ENCODE measurements at places on chromosomes 3 and 15.

DNA sequence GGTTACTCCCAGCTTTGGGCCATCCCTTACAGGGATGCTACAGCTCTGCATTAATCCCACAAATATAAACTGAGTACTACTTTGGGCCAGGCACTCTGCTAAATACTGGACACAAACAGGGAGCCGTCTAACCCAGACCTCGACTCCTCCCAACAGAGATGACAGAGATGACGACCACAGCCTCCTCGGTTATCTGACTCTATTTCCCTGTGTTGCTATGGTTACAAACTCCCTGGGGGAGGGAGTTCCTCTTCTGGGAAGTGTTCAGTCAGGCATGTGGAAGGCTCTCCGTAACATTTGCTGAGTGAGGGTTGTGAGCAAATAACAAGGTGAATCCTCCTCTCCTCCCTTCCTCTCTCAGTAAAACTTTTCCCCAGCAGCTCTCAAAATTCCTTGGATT is 6.7 kb upstream of the CMTM7 start:
- no peak for DNase-seq

GRCh38 chr3:25723802-25724201 is 59.1 kb upstream of the TOP2B start:
- DNase-seq = no peak

- no peak for DNase-seq
Observed at GRCh38 chr3:126551121-126551838, 7.5 kb downstream of the C3orf22 start.

DNA sequence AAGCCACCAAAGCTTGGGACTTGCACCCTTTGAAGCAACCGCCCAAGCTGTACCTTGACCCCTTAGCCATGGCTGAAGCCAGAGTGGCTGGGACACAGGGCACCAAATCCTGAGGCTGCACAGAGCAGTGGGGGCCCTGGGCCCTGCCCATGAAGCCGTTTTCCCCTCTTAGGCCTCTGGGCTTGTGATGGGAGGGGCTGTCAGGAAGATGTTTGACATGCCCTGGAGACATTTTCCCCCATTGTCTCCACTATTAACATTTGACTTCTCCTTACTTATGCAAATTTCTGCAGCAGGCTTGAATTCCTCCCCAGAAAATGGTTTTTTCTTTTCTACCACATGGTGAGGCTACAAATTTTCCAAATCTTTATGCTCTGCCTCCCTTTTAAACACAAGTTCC is 522.2 kb downstream of the EDEM1 start:
- DNase-seq = no peak

- no peak for DNase-seq
Observed at GRCh38 chr3:79521221-79521848, 246.5 kb downstream of the ROBO1 start.

GRCh38 chr3:78724859-78725258 is 1042.9 kb downstream of the ROBO1 start:
- DNase-seq = no peak

DNA sequence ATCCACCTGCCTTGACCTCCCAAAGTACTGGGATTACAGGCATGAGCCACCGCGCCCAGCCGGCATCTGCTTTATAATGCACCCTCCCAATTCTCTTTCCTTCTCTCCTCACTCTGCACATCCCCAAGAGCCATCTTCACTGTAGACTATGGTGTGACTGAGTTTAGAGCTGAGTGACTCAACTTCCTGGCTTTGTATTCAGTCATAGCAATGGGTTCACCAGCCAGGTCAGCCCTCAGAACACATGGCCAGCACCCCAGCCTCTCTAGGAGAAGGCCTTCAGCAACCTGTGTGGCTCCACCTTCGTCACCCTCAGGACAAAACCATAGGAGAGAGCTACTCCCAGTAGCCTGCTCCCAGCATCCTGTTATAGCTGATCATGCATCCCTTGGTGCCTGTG is 33.0 kb downstream of the ARID3B start:
- no peak for DNase-seq

GRCh38 chr3:37812499-37812896 is 49.2 kb upstream of the CTDSPL start:
- no peak for DNase-seq

DNA sequence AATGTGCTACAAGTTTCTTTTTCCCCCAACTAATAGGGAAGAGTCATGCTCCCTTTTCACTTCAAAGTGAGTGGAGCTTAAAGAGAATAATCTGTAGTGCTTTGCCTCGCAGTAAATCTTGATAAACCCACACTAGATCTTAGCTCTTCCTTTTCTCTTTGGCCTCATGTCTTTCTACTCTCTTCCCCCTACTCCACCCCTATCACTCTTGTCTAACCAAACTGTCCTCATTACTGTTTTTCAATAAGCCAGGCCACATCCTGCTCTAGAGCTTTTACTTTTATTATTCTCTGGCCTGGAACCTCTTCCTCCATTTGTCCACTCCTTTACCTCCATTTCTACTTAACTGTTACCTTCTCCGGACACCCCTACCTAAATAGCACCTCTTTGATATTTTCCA is 291.0 kb upstream of the SATB1 start:
- DNase-seq = no peak

DNA sequence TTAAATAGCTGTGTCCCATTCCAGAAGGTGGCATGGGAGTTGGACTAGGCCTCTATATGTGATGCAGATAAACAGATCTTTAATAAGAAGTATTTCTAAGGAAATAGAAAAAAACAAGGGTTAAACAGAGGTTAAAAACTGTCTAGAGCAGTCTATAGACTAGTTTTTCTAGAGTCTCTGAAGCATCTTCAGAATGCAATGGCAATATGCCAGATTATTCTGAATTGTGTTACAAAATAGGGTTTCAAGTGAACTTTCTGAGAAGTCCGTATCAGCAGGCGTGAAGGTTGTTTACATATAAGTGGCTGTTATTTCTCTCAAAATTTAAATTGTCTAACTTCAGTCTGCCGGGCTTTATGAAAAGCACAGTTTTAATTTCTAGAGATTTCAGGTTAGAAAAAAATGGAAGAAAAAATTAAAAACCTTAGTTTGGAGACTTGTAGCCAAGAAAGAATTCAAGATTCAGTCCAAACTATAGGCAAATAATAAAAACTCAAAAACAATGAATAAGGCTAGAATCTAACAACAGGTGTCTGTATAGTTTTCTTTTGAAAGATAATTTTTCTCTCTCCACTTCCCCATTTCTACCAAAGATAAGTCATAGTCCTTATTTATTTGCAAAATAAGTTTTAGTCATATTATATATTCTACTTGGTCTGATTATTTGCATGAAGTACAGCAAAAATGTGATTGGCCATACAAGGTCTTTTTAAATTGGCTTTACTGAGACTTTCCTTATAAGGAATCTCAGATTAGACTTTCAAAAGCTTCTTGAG is 55.2 kb downstream of the OSTN start:
- no peak for DNase-seq

DNA sequence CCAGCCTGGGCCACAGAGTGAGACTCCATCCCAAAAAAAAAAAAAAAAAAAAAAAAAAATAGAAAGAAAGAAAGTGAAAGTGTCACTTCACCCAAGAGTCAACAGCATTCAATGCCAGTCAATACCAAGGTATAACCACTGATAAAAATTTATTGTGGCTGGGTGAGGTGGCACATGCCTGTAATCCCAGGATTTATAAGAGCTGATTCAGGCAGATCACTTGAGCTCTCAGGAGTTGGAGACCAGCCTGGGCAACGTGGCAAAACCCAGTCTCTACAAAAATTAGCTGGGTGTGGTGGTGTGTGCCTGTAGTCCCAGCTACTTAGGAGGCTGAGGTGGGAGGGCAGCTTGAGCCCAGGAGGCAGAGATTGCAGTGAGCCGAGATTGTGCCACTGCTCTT is 46.5 kb upstream of the PIK3CB start:
- no peak for DNase-seq

DNA sequence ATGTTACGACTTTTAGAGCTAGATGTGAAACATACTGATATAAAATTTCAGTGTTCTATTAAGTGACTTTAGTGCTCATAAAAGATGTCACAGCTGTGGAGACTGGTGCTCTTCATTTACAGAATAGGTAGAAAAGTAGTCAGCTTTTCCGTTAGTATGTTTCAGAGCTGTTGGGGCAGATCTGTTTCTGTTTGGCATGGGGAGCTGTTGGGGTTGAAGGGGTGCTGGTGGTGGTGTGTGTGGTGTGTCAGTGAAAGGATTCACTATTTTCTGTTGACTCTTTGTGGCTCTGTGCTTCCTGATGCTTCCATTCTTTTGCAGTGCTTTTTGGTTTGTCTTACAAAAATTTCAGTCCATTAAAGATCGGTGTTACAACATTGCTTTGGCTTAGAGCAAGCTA is 3.2 kb downstream of the UBE2E2 start:
- no peak for DNase-seq

DNA sequence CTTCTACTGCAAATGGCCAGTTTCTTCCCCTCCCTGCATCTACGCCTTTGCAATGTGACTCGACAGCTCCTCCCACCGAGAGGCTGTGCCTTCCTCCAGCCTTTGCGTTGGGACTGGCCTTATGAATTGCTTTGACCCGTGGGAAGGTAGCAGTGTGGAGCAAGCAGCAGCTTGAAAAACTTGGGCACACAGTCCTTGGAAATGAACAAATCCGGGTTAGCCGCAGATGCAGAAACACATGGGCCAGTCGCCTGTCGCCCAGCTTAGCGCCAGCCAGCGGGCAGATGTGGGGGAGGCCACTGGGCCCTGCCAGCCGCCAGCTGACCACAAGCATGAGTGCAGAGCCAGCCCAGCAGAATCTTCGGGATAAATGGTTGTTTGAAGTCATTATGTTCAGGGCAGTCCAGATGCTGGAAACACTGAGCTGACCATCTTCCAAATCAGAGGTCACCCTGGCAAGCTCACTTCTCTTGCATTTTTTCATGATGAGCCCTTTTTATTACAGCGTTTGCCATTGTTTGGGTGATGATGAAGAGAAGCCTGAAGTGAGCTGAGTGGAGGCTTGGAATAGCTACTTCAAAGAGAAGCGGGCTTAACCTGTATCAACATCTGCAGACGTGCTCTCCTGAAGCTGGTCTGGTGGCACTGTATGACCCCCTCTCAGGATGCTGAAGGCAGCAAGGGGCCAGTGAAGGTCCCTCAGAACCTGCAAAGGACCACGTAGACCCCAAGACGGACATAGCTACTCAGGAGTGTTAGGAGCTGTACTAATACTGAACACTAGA is 9.8 kb downstream of the SELENOS start:
- no peak for DNase-seq

GRCh38 chr3:183212096-183212495 is 41.0 kb upstream of the B3GNT5 start:
- DNase-seq = no peak

DNA sequence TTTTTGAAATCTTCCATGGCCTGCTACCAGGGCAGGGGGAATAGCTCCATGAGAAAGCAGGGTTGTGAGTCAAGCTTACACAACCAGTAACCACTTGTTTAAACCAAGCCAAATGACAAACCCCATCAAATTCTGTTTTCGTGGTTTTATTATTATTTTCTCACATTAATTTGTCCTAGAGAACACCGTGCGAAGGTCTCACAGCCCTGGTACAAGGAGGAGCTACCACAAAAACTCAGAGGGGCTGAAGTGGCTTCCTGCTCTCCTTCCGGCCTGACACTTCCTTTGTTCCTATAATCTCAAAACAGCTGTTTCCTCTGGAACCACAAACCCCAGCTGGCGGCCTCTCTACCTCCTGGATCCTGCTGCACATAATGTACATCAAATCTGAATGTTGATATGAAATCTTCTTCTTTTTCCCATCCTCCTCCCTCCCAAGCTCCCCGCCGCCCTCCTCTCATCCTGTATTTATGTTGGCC is 375.9 kb downstream of the MCTP2 start:
- no peak for DNase-seq

GRCh38 chr3:99638167-99638948 is at the start of gene COL8A1:
COL8A1 (plus strand) TSS chr3:99638594; CDS start chr3:99790683, 152,089 bp downstream.
- no peak for DNase-seq

GRCh38 chr15:77716632-77717332 is 84.1 kb upstream of the LINGO1 start:
- no peak for DNase-seq

GRCh38 chr3:192907784-192908183 is 9.9 kb downstream of the MB21D2 start:
- no peak for DNase-seq

- DNase-seq = no peak
Observed at GRCh38 chr15:73305331-73306211, 63.2 kb downstream of the HCN4 start.

- DNase-seq = no peak
Observed at GRCh38 chr3:46932455-46933225, 43.9 kb downstream of the CCDC12 start.

- DNase-seq = no peak
Observed at GRCh38 chr3:96300743-96301142, 513.7 kb upstream of the EPHA6 start.

GRCh38 chr3:135034291-135034768 is 239.3 kb downstream of the EPHB1 start:
- no peak for DNase-seq

DNA sequence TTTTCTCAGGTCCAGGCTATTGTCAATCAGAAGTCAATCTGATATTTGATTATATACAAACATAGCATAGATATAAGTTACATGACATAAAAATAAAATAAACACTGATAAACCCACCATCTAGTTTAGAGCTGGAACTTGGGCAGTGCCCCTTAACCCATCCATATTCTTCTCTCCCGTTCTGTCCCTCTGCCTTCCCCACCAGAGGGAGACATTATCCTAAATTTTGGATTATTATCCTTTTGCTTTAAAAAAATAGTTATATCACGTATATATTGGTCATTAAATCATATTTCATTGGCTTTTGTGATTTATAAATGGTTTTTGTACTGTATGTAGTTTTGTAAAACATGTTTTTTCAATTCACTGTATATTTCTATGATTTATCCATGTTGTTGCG is 107.9 kb downstream of the GMPS start:
- no peak for DNase-seq

DNA sequence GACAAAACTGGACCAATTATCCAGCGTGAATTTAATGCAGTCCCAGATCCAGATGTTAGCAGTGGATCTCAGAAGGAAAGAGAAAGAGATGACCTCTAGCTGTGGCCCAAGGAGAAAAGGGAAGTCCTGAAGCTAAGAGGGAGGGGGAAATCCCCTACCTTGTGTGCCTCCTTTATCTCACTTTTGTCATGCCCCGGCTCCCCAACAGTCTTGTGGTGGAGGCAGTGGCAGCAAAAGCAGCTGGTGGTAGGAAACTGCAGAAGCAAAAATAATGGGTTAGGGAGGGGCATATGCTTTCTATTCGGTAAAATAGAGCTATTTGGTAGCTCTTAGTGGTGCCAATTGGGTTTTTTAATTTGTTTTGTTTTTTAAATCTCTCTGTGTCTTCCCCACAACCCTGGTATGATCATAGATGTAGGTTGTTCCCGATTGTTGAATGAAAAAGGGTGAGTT is 56.5 kb downstream of the MCTP2 start:
- DNase-seq = no peak

DNA sequence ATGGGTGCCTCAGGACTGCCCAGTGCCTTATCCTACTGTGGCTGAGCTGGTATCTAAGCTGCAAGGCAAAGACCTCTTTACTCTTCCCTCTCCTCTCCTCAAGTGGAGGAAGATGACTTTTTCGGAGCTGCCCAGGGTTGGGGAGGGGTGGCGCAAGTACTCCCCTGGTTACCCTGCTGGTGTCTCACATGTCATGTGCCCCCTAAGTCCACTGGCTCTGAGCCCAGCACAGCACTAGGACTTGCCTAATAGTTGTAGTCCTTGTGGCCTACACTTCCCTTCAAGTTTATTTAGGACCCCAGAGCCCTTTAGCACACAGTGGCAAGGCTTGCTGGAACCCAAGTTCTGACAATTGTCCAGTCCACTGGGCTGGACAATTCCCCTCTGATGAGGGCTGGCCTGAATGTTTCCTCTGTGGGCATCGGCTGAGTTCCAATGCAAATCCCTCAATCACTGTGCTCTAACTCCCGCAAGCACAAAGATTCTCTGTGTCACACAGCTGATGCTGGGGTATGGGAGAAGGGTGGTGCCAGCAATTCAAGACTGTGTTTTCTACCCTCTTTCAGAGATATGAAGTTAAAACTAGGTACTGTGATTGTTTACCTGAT is 60.4 kb downstream of the UQCC5 start:
- DNase-seq = no peak

Data from CD4-positive, alpha-beta T cell (primary cell).